Ecto neural progenitor cell (in vitro differentiated cells): ENCODE measurements at places on chromosomes 4 and X.

DNA sequence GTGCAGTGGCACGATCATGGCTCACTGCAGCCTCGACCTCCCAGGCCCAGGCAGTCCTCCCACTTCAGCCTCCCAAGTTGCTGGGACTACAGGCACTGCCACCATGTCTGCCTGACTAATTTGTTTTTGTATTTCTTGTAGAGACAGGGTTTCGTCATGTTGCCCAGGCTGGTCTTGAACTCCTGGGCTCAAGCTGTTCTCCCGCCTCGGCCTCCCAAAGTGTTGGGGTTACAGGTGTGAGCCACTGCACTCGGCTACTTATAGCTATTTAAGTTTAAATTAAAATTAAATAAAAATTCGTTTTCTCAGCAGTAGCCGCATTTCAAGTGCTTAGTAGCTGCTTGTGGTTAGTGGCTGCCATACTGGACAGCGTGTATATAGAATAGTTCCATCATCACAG is 3.5 kb downstream of the SMAD1 start:
- DNase-seq = no peak

- DNase-seq = no peak
Observed at GRCh38 chr4:104394406-104395167, 100.1 kb downstream of the CXXC4 start.

- no peak for DNase-seq
Observed at GRCh38 chr4:152283801-152284470, 252.0 kb downstream of the FBXW7 start.

DNA sequence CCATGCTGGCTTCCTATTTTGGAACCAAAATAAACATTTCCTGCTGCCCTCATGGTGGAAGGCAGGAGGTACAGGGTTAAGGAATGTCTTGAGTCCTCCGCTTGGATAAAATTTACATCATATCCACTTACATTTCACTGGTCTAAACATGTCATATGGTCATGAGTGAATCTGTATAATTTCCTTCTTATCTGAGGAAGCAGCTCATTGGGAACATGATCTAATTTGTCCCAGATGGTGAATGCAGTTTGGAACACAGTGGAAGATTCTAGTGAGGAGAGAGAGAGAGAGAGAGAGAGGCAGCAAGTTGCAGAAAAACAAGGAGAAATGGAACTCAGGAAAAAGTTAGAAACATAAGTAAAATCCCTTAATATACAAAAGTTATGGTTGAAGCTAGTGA is 46.8 kb downstream of the MXRA5 start:
- no peak for DNase-seq

DNA sequence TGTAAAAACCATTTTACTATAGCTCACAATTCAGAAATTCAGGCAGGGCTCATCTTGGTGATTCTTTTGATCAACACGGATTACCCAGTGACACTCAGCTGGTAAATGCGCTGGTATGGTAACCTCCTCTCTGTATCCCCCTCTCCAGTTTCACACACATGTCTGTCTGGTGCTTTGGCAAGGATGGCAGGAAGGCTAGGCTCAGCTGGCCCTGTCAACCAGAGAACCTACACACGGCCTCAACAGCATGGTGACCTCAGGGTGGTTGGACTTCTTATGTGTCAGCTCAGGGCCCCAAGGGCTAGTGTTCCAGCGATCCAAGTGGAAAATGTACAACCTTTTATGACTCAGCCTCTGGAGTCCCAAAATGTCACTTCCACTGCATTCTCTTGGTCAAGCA is 55.7 kb upstream of the EOLA2 start:
- no peak for DNase-seq

DNA sequence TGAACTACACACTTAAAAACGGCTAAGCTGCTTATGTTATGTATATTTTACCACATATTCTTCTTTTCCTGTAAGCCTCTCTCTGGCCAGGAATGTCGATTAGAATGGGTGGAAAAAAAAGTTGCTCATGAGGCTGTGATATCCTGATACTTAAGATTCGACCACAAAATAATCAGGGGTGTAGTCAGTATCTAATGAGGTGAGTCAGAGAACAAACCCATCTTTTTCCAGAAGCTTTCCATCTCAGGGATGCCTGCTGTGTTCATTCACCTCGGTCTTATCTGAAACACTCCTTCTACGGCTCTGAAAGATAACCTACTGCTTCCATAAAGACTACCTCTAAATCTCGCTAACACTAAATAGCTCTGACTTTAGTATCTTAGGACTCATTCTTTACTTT is 142.7 kb upstream of the MAP3K15 start:
- DNase-seq = no peak

DNA sequence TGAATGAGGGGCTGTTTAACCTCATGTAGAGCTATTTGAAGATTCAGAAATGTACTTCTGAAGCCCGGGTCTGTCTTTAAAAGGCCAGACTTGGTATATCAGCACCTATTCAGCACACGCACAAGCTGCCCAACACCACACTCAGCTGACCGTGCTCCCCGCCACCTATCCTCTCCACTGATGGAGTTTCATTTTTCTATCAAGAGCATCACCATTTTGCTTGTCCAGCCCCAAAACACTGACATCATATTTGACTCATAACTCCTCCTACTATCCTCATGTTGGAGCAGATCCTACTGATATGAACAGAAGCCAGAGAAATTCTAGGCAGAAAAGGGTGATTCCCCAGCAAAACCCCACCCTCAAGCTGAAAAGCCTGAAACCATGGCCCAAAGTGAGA is 100.3 kb downstream of the SORBS2 start:
- no peak for DNase-seq

DNA sequence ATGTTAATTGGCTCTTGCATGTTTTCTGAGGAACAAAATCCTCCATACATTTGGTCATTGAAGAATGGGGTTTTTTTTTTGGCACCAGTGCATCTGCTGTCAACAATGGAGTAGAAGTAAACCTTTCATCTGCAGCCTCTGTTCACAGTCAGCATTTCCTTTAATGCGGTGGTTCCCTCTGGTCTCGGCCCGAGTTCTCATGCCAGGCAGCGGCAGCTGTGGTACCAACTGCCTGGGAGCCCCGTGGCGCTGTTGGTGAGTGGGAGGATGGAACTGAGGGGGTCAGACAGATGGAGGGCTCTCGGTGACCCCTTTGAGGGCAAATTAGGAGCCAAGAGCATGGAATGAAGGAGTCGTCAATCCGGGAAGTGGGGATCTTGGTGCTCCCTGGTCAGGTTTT is 114.7 kb downstream of the AFF1 start:
- no peak for DNase-seq

- peak; percentile 62 for DNase-seq
Observed at GRCh38 chrX:105821471-105822121, 743 bp upstream of the NRK start.

- no peak for DNase-seq
Observed at GRCh38 chrX:101195442-101196173, 24.0 kb upstream of the DRP2 start.

DNA sequence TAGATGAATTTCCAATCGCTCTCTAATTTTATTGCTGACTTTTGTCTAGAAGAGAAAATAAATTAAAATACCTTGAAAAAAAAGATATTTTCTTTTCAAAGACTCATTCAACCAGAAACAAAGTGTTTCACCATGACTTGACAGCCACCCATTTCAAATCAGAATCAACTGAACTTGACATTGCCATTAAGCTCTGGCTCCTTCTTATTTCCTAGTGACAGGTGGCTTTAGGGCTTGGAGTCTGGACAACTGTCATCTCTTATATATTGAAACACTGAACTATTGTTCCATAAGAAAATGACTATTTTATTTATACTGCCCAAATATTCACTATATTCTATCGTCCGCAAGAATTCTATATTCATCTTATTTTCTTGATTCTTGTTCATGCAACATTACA is 229.2 kb downstream of the SLC39A8 start:
- DNase-seq = no peak

DNA sequence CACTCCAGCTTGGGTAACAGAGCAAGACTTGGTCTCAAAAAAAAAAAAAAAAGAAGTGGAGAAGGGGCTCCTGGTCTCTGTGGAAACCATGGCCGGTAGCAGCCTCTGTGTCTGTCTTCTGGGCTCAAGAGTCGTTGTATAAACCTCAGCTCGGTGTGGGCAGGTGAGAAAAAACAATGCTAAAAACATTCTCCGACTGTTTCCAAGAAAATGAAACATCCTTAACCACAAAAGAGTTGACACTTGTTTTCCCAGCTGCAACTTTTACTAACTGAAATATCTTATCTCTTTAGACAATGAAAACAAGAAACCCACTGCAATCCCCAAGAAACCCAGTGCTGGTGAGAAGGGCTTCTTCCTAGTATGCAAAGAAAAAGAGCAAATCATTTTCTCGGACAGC is 26.2 kb downstream of the CD99 start:
- no peak for DNase-seq

DNA sequence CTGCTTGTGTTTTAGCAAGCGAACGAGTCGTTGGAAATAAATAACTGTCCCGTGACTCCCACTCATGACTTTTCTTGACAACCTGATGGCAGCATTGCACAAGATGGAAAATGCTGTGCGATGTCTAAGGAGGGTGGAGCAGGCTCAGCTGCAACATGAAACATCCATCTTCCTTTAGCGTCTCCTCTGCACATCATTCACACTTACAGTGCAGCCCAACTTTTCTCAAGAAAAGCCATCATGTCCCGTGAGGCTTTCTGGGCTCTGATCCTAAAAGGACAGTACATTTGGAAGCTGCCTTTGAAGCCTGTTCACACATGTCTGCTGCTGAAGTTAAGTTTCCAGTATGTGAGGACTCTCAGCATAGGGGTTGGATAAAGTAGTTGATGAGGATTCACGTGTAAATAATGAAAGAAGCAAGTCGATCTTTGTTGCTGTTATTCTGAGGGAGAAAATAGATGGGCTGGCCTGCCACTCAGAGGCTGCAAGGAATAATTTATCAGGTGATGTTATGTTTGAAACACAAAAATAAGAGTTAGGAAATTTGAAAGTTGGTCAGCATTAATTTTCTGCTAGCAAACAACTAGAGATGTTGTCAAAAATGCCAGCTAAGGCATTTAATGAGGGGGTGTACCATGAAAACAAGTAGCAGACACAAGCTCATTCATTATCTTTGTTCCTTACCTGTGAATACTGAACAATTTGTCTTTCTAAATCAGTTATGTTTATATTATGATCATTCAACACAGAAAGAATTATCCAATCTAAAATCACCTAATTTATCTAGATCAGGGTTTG is 328.7 kb upstream of the ZFP42 start:
- no peak for DNase-seq

DNA sequence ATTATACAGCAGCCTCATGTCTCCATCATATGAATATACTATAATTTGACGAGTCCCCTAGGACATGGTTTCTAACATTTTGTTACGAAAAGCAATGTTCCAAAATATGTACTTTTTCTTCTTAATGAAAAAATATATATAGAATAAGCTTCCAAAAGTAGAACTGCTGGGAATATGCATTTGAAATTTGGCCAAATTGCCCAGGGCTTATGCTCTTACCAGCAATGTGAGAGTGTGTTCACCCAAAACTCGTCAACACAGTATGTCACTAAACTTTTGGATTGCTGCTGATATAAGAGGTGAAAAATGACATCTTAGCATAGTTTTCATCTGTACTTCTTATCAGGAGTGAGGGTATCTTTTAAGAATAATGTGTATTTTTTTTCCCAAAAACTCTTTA is 64.6 kb upstream of the STIM2 start:
- no peak for DNase-seq

- no peak for DNase-seq
Observed at GRCh38 chr4:123986268-123986798, 589.7 kb downstream of the SPRY1 start.

DNA sequence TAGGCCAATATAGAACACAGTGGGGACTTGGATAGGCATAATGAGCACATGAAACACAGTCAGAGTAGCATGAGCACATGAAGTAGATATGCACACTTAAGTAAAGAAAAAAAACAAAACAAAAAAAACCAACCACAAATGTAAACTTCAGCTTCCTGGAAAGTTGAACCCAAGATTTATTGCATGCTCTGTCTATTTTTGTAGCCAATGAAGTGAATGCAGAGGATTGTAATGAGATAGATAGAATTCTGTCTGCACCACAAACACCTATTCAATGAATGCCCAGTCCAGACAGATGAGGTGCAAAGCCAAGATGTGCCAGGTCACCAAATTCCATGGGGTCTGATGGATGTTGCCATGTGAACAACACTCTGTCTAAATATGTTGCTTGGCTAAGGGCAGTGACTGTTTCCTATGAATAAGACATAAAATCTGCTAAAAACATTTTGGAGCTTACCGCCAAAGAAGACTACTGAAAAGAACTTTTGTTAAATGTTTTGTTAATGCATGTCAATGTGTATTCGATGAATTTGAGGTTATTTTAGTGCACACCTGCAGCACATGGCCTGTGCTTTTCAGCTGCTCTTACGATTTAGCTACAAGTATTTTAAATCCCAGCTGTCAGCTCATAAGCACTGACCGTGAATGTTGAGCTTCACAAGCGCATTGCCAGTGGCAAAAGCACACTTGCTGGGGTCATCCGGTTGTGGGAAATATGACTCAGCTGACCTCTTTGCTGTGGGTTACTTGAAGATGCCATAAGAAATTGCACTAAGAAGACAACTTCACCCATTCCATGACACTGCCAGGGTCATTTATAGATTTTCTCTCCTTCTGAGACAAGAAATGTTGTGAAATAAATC is 374.8 kb upstream of the GNPDA2 start:
- no peak for DNase-seq

DNA sequence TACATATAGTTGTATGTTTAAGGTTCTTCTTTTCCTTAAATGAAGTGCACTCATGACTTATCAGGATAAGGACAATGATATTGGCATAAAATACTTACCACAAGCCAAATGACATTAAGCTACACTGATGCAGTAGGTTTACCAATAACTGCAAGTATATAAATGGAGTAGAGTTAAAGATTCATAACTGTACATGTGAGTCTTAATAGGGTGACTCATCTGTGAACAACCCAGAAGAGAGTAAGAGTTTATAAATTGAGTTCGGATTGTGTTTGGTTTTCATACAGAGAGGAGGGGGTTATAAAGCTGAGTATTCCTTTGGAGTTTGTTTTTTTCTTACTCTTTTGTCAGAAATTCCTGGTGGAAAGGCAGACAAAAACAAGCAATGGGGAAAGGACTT is 144.8 kb downstream of the TLL1 start:
- DNase-seq = no peak

GRCh38 chr4:182447767-182448280 is 204.6 kb downstream of the TENM3 start:
- DNase-seq = no peak

DNA sequence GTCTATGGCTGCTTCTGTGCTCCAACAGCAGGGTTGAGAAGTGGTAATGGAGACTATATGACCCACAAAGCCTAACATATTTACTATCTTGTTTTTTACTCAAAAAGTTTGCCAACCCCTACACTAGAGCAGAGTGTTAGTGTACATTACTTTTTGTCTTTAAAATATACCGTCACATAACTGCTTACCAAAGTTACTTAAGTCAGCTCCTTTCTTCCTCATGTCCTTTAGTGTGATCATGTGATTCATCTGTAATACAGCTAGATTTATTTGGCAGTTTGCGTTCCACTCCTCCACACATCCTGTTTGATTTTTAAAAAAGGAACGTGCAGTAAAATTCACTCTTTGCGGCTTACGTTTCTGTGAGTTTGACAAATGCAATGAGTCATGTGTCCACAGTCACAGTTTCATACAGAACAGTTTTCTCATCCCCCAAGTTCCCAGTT is 162.4 kb upstream of the GPRIN3 start:
- no peak for DNase-seq

GRCh38 chr4:77127837-77128621 is 29.0 kb upstream of the CCNG2 start:
- no peak for DNase-seq

- DNase-seq = no peak
Observed at GRCh38 chr4:62619971-62620370, 1419.8 kb downstream of the ADGRL3 start.
